ENCODE measurements at places on chromosomes 13 and 19.

DNA sequence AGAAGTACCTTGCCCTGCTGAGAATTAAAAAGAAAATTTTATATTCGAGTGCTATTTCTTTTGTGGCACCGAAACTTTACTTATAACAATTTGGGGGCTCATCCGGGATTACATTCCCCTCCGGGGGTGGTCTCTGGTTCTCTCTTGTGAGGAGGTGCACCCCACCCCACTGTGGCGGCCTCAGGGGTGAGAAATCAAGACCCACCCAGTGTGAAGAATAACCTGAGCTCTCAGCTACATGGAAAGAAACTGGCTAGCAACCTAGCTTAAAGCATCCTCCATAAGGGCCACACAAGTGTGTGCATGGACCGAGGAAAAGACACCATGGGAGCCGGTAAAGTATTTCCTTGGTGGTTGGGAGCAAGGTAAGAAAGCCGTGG is 50.9 kb upstream of the ANKRD10 start:
- DNase-seq = no peak

DNA sequence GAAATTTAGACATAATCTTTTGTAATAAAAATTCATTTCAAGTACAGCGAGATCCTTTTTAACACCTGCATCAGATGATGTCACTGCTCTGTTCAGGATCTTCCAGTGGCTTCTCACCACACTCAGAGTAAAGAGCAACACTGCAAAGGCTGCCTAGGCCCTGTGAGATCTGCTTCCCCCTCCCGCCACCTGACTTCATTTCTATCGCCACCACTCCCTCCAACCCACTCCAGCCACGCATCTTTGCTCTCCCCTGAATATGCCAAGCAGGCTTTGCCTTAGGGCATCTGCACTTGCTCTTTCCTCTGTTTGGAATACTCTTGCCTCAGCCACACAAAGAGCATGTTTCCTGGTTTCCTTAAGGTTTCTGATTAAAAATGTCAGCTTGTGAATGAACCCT is 58.3 kb downstream of the MBNL2 start:
- DNase-seq = no peak

DNA sequence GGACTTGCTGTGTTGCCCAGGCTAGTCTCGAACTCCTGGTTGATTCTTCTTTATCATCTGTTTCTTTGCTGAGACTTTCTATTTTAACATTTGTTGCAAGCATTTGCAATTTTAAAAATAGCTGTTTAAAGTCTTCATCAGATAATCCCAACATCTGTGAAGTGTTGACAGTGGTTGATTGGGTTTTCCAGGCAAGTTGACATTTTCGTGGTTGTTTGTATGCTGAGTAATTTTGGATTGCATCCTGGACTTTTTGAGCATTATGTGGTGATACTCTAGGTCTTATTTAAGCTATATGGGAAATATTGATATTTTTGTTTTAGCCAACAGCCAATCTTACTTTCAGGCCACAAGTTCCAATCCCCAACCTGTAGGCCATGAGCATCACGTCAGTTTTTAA is 25.1 kb downstream of the AP1M1 start:
- no peak for DNase-seq

DNA sequence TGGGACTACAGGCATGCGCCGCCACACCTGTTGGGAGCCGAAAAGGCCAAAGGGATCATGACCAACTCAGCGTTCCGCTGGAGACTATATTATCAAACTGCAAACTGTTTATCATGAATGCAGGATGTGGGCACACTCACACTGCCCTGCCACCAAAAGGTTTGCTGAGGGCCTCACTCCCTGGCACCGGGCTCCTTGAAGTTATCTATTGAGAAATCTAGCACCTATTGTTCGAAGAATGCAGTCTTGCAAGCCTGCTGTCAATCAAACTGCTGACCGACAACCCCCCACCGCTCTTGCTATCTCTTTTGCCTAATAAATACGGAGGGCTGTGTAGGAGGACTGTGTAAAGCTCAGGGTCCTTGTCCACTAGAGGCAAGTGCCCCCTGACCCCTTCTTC is 5.2 kb upstream of the ZNF836 start:
- DNase-seq = no peak

- no peak for DNase-seq
Observed at GRCh38 chr19:31567776-31568175, 218.5 kb upstream of the TSHZ3 start.

GRCh38 chr13:63409791-63410351 is 1994.2 kb upstream of the PCDH20 start:
- no peak for DNase-seq

GRCh38 chr13:95921485-95921884 is 131.7 kb downstream of the UGGT2 start:
- no peak for DNase-seq

DNA sequence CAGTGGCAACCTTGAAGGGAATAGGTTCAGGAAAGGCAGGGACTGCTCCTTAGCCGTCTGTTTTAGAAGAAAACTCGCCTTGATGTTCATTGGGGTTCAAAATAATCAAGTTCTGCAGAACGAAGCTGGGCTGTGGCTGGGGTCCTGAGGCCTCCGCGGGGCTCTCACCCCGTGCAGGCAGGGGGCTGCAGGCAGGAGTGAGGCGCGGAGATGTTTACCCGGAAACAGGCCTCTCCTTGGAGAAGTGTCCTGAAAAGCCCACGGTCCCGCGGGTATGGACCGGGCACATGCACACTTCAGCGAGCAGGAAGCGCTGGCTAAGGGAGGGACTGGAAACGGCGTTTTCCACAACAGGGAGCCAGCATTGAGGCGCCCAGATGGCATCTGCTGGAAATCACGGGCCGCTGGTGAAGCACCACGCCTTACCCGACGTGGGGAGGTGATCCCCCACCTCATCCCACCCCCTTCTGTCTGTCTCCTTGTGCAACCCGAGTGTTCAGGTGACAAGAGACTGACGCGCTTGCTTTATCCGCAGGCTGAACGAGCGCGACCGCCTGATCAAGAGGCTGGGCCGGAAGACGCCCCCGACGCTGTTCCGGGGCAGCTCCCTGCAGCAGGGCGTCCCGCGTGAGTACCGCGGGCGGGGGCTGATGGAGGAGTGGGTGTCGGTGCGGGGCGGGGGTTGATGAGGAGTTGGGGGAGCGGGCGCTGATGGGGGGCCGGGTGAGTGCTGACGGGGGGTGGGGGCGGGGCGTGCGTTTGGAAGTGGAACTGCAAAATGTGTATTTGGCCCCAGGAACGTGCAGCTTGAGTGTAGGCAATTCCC is 39.6 kb downstream of the SHISA2 start:
- DNase-seq = peak; percentile 26

DNA sequence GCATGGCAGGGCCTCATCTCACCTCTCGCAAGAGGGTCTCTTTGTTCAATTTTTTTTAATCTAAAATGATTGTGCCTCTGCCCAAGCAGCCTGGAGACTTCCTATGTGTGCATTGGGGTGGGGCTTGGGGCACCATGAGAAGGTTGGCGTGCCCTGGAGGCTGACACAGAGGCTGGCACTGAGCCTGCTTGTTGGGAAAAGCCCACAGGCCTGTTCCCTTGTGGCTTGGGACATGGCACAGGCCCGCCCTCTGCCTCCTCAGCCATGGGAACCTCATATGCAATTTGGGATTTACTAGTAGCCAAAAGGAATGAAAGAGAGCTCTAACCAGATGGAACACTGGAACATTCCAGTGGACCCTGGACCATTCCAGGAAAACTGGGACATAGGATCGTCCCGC is 8.0 kb downstream of the FXYD3 start:
- no peak for DNase-seq

DNA sequence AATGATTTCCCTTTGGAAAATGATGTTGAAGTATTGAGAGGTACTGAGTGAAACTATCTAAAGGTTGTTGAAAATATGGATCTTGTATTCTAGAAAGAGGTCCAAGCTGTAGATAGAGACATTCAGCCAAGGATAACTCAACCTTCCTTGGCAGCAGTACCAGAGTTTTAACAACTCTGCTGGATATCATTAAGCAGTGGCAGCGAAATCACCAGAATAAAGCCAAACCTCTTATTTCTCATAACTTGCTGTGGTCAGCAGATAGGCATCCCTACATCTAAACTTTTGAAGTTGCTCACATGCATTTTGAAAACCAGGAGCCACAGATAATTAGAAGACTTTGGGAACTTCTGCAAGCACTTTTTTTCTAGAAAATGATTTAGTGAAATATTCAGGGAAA is 559.8 kb downstream of the IRS2 start:
- no peak for DNase-seq

GRCh38 chr13:72341904-72342303 is 385.5 kb downstream of the MZT1 start:
- DNase-seq = no peak

GRCh38 chr19:43747557-43748204 is 7.1 kb downstream of the SMG9 start:
- no peak for DNase-seq

GRCh38 chr13:93480553-93481106 is 254.0 kb downstream of the GPC6 start:
- no peak for DNase-seq

DNA sequence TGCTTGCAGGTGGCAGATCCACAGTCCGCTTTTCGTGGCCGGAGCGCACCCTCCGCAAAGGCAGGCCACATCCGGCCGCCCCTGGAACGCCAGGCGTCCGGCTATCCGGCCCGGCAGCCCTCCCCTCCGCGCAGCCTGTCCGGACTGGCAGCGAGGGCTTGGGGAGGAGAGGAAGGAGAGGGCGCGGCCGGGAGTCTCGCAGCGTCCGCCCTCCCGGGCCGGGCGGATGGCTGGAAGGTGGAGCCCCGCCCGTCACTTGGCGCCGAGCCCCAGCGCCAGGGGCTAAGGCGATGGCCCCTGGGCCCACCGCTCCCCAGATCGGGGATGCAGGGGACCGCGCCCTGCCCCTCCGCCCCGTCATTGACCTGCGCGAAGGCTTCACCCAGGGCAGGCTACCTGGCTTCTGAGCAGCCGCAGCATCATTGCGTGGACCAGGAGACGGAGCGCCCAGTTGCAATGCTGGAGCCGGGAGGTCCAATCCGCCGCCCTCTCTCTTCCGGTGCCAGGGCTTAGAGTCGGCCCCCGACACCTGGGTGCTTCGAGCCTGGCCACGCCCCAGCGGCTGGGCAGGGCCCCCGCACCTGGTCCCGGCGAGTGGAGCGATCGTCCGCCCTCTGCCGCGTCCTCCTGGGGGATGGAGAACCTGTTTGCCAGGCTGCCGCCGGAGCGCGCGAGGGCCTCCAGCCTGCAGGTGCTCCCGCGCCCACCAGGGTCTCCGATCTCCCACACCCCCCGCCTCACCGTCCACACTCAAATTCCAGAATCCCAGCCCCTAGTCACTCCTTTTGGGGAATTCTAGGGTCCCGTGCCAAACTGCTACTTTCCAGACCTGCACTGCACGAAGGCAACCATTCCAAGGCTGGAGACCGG is at the start of gene FUT1:
Gene FUT1 (minus strand): TSS at position 146 of the 870 bp plus-strand sequence. CDS start 1,360 bp downstream, outside the sequence.
- DNase-seq = peak; percentile 13

- no peak for DNase-seq
Observed at GRCh38 chr13:38606699-38607535, 80.0 kb upstream of the FREM2 start.

GRCh38 chr19:8814176-8814575 is 17.9 kb downstream of the ZNF558 start:
- no peak for DNase-seq

- DNase-seq = no peak
Observed at GRCh38 chr13:100536643-100537180, 51.9 kb downstream of the GGACT start.

DNA sequence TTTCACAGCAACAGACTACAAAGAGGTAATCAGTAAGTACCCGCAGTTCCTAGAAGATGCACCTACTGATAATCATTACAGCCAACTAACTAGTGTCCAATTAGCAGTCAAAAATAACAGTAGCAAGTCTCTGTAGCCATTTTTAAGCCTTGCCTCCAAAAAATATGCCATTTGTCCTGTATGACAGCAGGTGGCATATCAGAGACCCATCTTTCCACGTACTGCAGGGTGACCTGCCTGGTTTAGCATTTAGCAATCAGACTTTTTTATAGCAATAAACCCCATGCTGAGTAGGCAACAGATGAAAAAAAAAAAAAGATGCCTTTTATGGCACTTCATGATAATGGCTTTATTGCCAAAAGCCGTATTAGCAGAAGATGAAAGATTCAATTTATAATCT is 155.3 kb upstream of the LSM14A start:
- no peak for DNase-seq

DNA sequence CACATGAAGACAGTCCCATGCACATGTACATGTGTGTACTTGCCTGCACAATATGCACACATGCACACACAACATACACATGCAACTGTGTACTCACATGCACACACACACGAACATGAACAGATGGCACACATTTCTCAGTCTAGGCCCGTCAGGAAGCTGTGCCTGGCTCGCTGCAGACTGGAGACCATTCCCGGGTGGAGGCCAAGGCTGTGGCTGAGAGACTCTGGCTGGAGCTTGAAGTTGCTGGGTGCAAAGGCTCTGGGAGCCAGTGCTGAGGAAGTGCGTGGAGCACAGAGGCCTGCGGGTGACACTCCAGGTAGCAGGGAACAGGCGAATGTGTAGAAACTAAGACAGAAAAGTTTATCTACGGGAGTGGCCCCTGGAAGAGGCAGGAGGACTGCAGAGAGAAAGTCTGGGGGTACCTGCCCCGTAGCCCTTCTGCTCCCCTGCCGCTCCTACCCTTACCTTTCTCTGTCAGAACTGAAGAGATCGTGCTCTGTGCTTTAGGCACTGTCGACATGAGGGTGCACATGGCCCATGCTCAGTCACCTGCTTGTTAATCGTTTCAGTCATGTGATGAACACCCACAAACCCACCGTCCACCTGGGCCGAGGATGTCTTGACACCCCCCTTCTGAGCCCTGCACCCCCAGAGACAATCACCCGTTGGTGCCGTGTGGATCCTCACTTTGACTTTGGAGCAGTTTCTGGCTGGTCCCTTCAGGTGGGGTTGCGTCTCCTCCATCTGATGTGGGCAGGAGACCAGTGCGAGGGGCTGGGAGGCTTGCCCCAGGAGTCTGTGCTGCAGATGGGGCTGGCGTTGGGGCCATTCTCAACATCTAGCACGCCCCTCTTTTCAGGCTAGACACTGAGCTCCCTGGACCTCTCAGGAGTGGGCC is 69.4 kb downstream of the TEX29 start:
- no peak for DNase-seq

GRCh38 chr19:31119951-31120690 is 229.1 kb downstream of the TSHZ3 start:
- no peak for DNase-seq

GRCh38 chr13:38528986-38529385 is 157.9 kb upstream of the FREM2 start:
- DNase-seq = no peak

DNA sequence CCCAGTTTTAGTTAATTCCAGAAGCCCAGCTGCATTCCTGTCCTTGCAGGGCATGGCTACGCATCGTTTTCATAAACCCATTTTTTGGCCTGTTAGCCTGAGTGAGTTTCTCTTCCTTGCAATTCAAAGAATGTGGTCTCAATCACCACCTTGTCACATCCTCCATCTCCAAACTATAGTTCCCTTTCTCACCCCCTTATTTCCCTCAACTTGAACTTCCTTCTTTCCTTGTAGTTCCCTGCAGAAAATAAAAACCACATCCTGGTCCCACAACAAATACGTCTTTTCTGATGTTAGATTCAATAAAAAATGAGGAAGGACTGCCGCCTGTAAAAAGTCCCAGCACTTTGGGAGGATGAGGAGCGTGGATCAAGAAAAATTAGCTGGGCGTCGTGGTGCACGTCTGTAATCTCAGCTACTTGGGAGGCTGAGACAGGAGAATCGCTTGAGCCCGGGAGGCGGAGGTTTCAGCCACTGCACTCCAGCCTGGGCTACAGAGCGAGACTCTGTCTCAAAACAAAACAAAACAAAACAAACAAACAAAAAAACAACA is 13.2 kb downstream of the ADGRE3 start:
- DNase-seq = no peak

GRCh38 chr13:81078048-81078447 is 737.1 kb upstream of the SPRY2 start:
- DNase-seq = no peak

- DNase-seq = no peak
Observed at GRCh38 chr13:108769213-108770070, 140.0 kb downstream of the MYO16 start.
